ENCODE measurements at places on chromosomes 6 and 20.

DNA sequence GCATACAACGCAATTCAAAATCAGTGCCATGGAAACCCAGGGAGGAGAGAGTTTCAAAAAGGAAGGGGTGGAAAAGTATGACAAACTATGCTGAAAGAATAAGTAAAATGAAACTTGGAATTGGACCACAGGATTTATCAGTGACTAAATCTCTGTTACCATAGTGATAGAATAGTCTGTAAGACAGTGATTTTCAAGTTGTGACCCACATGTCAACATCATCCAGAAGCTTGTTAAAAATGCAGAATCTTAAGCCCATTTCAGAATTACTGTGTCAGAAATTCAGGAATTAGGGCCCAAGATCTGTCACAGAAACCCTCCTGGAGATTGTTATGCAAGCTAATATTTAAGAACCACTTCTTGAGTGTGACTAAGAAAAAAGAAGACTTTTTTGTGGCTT is 417.7 kb upstream of the JAG1 start:
- DNase-seq, result no peak

GRCh38 chr6:107202876-107203468 is 87.7 kb upstream of the BEND3 start:
- DNase-seq, result no peak

GRCh38 chr6:152625213-152625612 is 11.9 kb downstream of the SYNE1 start:
- no peak for DNase-seq

- DNase-seq, result no peak
Observed at GRCh38 chr6:161722394-161722793, 448.5 kb upstream of the AGPAT4 start.

DNA sequence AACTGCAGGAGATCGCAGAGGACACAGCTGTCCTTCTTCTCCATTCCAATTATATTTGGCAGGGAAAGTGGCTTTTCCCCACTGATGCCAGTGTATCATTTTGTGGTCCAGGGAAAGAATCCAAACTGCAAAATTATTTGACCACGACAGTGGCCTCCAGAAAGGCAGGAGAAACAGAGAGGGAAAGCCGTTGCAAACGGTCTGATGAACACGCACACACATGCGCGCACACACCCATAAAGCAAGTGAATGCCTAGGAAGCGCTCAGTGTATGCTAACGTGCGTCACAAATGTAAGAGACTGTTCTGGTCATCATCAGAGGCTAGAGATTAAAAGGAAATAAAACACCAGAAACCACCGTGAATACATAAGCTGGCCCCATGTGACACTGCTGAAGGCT is 54.0 kb downstream of the NPEPL1 start:
- DNase-seq, result no peak

DNA sequence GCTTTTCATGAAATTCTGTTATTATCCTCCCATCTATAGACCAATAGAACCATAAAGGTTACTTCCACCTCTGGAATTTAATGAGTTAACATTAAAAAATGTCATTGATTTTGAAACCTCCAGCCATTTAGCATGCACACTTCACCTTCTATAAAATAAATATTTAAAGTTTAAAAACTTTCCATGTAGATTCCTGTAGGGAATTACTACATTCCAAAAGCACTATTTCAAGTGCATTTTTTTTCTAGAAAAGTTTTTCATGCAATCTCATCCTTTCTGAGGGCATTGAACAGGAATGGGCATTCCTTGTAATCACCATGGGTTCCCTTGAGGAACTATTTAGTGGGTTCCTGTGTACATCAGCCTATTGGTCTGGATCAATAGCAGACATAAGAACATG is 253.8 kb upstream of the RIN2 start:
- no peak for DNase-seq

GRCh38 chr6:35786272-35786671 is 5.5 kb downstream of the CLPSL1 start:
- DNase-seq, result no peak

- no peak for DNase-seq
Observed at GRCh38 chr20:14544688-14545087, 207.3 kb upstream of the FLRT3 start.

GRCh38 chr6:108736832-108737231 is 111.4 kb upstream of the ARMC2 start:
- no peak for DNase-seq

Measured in GM12878 (cell line).